ENCODE measurements at places on chromosomes 5 and 9.
A peak's percentile ranks its signal among the peaks of the same experiment; 100 is the strongest.

DNA sequence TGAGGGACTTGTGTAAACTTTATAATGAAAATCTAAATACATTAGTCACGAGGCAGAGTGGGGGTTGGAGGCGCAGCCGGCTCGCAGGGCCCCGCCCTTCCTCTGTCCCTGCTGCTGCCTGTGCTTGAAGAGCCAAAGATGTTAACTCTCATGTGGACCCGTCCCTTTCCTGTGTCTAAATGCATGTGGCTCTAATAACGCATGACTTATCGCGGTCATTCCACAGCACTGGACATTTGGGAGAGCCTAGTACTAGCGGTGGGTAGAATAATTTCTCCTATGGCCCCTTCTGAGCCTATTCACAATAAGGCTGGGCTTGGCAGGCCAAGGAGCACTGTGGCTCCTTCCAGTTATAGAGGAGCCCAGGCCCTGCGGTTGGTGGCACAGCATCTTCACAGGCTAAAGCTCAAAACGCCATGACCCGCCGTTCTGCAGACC is 82.3 kb upstream of the SIMC1 start:
- no peak for DNase-seq

DNA sequence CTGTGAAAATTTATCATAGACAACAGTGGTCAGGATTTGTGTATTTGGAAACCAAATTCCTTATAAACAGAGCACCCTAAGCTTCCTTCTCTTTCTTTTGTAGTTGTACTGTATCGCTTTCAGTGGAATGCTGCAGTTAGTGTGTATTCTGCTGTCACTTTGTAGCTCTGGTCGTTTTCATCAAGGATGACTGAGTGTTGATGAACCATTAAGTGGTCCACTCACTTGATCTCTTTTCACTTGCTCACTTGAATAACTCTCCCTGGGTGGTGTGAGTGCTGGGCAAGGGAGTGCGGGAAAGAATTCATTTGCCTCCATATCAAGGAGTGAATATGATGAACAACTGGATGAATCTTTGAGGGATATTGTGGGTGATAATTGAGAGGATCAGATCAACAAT is 1225.7 kb upstream of the WWC1 start:
- DNase-seq, result no peak

DNA sequence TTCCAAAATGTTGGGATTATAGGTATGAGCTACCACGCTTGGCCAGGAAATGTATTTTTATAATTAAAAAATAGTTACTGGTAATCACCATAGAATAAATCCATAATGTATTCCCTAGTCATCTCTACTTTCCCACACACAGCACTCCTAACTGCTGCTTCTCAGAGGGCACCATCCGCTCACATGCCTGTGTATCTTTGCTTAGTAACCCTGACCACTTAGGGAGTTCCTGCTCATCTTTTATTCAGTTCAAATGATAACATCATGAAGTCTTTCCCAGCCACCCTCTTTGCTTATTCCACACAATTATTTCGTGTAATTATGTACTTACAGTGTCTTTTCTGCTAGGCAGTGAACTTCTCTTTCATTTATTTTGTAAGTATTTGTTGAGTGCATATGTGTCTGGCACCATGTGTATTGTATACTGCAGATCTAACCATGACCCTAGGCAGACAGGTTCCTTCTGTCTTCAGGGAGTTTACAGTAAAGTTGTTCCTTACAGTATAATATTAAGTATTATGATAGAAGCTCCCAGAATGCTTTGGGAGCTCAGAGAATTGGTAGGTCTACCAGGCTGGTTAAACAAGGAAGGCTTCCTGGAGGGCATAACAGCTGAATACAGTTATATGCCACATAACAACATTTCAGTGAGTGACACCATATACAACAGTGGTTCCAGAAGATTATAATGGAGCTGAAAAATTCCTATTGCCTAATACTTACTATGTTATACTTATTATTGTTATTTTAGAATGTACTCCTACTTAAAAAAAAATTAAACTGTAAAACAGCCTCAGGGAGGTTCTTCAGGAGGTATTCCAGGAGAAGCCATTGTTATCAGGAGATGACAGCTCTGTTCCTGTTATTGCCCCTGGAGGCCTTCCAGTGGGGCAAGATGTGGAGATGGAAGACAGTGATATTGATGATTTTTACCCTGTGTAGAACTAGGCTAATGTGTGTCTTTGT is 39.2 kb downstream of the DCAF10 start:
- DNase-seq, result no peak

DNA sequence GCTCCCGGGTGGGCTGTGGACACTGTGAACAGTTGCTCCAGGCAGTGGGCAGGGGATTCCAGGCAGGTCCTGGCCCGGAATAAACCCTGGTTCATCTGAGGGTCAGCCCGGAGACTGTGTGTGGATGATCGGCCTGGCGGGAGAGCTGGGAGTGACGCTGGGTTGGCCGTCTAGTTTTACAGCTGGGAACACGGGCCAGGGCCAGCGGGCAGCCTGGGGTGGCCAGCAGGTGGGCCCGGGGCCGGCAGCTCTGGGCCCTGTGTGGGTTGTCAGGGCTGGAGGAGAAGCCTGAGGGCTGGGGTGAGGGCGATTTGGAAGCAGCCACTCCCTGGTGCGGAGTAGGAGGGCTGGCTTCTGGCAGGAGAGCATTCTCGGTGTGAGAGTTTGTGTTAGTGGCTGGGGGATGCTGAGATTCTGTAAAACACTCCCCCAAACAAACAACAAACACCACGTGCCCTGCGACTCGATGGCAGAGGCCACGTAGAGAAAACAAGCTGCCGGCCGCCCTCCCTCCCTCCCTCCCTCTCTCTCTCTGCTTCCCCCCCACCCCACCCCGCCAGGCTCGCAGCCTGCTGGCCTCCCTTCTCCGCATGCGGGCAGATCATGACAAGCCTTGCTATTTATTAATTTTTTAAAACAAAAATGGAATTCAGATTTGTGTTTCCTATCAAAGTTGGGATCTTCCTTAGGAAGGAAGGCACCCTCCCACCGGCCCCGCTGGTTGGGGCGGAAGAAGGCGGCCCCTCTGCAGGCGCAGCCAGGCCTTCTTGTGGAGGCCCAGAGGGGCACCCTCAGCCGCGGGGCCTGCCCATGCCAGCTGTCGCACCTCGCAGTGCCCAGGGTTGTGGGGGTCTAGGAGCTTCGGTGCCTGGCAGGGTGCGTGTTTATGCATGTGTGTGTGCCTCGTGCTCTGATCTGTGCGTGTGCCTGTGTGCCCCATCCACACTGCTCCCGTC is 49.5 kb downstream of the RXRA start:
- peak; percentile 68 for DNase-seq

DNA sequence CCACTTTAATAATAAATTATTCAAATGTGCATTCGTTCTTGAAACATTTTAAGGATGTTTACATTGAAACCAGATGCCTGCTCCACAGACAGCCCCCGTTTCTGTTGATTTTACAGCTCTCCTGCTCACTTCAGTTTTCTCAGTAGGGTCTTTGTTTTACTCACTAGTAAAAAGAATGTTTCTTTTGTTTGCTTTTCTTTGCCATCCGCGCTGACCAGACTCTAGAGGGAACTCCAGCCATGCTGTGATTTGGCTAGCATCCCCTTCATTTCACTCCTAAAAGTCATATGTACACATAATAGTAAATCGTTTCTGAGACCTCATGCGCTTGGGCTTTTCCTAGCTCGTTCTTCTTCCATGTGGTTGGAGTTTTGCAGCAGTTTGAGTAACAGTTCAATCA is 28.7 kb upstream of the PALM2AKAP2 start:
- peak; percentile 24 for DNase-seq

DNA sequence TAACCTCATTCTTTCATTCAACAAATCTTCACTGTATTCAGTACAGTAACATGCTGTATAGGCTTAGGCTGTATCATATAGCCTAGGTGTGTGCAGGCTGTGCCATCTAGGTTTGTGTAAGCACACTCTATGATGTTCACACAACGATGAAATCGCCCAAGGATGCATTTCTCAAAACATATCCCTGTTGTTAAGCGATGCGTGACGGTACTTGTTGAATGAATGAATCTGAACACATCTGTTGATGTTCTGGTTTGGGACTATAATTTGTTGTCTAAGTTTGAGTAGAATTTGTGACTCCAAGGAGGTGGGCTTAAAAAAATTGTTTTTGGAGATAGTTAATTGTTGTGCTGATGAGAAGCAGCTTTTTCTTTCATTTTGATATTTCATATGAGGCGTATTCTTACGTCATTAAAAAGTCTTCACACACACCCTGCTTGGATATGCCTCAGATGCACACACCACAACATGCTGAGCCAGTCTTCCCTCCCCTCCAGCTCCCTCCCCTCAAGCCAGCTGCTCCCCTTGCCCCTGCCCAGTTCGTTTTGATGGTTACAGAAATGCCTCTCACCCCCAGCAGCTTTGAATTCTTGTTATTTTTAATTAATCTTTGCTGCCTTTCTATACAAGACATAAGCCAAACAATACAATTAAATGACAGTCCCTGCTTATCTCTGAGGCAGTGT is 5.5 kb upstream of the PSAT1 start:
- no peak for DNase-seq

DNA sequence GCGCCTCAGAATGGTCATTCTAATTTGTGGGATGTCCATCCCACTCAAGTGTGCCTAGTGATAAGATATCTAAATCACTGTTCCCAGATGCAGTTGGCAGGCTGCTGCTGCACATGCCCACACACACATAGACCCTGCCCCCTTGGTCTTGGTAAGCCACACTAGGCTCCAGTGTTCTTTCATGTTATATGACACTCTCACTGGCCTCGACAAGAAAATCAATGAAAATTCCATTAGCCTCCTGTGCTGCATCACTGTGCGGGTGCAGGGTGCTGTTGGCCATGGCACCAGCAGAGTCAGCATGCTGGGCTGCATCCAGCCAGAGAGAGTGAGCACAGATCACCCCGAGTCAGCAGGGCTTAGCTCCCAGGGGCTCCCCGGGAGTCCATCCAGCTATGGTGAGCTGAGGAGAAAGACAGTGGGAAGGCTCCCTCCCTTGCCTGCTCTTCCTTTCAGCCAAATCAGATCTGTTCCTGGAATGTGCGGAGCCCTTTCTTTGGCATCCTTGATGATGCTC is 59.9 kb downstream of the ABLIM3 start:
- no peak for DNase-seq

DNA sequence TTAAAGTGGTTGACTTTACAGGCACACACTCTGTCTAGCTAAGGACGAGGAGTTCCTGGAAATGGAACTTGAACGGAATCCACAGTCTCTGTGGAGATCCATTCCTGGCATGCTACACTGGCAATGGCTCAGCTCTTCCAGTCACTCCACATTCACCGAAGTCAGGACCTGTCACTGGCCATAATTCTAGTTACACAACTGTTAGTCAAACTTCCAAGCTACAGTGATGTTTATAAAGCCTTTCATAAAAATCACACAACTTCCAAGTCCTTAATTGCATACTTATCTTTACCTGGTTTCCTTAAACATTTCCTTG is 15.7 kb downstream of the CDC14B start:
- peak; percentile 39 for DNase-seq

DNA sequence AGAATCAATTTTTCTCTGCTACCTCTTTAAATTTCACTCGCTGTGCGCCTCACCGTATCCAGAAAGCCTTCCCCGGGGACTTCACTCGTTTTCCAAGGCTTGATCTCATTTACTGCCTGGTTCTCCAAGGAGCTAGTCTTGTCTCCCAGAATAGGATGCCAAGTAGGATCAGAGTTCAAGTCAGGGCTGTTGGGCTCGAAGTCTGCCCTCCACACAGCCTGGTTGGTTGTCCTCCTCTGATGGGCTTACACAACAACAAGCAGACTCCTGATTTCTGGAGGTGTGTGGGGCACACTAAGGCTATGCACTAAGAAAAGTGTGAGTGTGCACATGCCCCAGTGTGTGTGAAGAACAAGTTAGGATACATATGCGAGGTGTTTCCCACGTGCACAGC is 14.0 kb upstream of the TNIP1 start:
- no peak for DNase-seq

- DNase-seq, result no peak
These were observed 74.3 kb upstream of the ICE1 start for GRCh38 chr5:5348135-5348534.

GRCh38 chr9:115883467-115884329 is 269.9 kb upstream of the PAPPA start:
- peak; percentile 24 for DNase-seq

- DNase-seq, result no peak
These were observed 253.5 kb upstream of the ATP10B start for GRCh38 chr5:161105525-161105924.

- DNase-seq, result no peak
These were observed 82.2 kb downstream of the DCP2 start for GRCh38 chr5:113058706-113059226.

DNA sequence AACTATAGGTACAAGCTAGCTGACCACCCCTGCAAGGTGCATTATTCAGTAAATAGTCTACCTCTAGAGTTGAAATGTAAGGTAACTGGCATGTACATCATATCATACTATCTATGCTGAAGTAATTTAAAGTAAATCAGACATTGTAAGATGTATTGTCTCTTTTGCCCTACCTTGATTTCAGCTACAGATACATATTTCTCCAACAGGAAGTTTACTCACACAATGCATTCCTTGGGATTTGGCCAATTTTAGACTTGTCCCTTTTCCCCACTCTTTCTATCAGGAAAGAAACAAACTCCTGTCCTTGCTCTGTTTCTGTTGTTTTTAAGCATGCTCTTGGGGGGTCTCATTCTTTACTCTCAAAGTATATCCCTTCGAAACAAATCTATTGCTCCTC is 58.5 kb upstream of the TSLP start:
- DNase-seq, result no peak

DNA sequence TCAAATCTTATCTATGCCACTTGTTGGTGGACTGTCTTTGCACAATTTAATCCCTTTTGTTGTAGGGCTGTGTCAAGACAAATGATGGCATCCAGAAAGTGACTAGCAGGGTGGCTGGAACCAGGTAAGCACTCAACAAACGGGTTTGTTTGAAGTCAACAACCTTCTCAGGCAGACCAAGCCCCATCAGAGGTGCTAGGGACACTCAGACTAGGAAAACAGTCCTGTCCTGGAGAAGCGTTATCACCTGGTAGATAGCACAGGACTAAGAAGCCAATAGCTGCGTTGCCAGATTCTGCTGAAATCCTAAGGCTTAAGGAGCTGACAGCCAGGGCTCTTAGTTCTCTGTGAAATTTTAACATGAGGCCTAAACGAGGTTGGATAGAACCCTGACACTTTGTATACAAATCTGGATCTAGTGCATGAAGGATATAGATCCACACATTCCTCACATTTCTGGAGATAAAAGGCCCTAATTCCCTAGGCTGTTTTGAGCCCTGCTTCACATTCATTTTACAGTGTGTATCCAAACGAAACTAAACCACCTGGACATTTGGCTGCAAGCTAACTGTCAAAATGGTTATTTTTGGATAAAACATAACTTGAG is 179.8 kb downstream of the DCP2 start:
- DNase-seq, result no peak

GRCh38 chr9:115764645-115765044 is 388.9 kb upstream of the PAPPA start:
- no peak for DNase-seq

DNA sequence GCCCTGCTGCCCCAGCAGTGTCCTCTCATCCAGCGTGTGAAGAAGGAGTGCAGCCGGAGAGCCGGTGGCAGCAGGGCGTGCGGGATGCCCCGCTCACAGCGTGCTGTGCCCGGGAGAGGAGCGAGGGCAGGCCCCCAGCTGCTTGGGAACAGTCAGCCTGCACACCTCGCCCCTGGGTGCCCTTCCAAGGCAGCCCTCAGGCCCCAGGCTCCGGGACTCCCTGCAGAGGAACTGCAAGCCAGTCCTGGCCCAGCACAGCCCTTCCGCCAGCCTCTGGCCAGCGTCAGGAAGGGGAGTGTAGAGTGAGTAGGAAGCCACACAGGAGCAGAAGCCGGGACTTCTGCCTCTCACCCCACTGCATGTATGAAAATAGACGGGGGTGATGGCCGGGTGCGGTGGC is 43.5 kb downstream of the ADAMTS2 start:
- no peak for DNase-seq

Measured in AG08396 (cell line).